Lung (tissue), 17 donors: ENCODE measurements at places on chromosomes 7 and 10.

DNA sequence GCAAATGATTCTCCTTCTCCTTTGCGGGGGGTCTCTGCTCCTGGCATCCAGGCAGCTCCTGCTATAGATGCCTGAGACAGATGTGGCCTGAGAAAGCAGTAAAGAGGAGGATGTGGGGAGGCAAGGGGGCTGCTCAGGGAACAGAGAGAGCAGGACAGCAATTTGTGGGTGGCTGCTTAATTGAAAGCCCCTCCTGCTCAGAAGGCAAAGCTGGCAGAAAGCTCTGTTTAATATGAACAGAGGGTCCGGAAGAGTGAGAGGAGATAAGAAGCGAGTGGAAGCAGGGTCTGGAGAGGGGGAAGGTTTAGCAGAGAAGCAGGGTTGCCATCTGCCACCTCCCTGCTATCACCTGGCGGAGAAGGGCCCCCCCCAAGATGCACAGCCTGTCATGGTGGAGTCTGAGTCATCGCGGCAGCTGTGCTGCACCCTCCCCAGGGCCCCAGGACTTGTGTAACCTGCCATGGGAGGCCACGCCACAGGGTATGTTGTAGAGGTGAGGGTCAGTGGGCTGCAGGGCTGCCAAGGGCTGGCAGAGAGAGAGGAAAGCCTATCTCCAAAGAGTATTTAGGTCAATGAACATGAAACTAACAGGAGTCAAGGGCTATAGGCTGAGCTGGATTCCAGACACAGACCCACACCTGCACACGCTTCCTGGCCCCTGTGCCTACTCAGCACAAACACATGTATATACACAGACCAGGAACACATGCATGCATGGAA is 1109.8 kb upstream of the AUTS2 start:
- no peak for DNase-seq

- no peak for DNase-seq
These were observed 452.0 kb upstream of the FZD8 start for GRCh38 chr10:36094096-36094495.

GRCh38 chr10:101576211-101576863 is 11.7 kb downstream of the POLL start:
- no peak for DNase-seq

DNA sequence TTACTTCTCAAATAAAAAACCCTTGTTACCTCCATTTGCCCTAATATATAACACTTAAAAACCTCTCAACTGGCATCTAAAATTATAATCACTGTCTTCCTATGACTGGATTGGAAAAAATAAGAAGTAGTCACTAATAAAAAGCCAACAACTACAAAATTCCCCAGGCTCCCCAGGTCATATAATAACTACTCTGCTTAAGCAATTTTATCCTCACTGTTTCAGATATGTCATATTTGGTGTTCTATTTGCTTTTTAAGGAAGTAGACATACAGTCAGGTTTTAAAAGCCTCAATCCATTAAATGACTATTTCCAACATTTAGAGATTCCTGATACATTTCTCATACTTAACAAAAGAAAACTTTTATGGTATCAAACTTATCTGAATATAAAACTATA is 2.4 kb downstream of the H2AZ2 start:
- DNase-seq: no peak

GRCh38 chr7:108103558-108104298 is 26.4 kb downstream of the LAMB4 start:
- peak; percentile 13 for DNase-seq

DNA sequence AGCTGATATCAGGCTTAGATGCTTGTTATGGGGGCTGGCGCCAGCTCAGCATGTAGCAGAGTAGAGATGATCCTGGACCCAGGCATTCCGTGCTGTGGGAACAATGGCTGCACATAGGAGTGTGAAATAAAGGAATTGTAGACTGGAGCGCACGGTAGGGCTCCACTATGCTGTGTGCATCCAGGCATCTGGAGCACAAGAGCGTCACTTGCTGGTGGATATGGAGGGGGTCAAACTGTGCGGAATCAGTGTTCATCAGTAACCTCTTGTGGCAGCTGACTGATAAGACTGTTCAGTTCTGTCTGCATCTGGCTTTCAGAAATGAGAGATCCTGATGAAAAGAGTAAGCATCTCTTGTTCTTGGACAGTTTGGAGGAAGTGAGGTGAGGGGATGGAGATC is 55.8 kb downstream of the ZNF503 start:
- no peak for DNase-seq
